CD4-positive, alpha-beta T cell treated with Interleukin-15 for 1 hour (primary cell): ENCODE measurements at places on chromosomes 12 and 14.
A peak's percentile ranks its signal among the peaks of the same experiment; 100 is the strongest.

DNA sequence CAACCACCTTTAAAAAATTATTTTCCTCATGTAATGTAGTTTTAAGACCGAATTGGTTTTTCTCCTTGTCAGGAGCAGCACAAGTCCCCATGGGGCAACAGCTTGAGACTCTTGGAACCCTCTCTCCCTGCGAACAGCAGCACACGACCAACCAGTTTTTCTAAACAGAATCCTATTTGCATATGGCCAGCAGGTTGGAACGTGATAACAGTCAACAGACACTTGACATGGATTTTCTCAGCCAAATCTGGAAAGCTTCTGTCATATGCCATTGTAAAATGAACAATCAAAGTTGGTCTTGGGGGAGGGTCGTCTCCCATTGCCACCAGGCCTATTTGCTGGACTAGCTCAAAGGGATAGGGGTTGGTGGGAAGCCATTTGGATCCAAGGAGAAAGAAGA lies 1915.0 kb upstream of the FLRT2 start:
- DNase-seq: no peak

GRCh38 chr12:72264548-72265175 lies 7.5 kb upstream of the TRHDE start:
- DNase-seq: no peak

GRCh38 chr12:32051511-32052211 lies 55.0 kb upstream of the BICD1 start:
- DNase-seq: peak; percentile 17

GRCh38 chr12:11016937-11017336 lies 5.5 kb downstream of the TAS2R19 start:
- no peak for DNase-seq

- DNase-seq: no peak
Observed at GRCh38 chr12:119809023-119809422, 68.1 kb downstream of the CIT start.

- no peak for DNase-seq
Observed at GRCh38 chr14:77052281-77053044, 24.0 kb upstream of the IRF2BPL start.

DNA sequence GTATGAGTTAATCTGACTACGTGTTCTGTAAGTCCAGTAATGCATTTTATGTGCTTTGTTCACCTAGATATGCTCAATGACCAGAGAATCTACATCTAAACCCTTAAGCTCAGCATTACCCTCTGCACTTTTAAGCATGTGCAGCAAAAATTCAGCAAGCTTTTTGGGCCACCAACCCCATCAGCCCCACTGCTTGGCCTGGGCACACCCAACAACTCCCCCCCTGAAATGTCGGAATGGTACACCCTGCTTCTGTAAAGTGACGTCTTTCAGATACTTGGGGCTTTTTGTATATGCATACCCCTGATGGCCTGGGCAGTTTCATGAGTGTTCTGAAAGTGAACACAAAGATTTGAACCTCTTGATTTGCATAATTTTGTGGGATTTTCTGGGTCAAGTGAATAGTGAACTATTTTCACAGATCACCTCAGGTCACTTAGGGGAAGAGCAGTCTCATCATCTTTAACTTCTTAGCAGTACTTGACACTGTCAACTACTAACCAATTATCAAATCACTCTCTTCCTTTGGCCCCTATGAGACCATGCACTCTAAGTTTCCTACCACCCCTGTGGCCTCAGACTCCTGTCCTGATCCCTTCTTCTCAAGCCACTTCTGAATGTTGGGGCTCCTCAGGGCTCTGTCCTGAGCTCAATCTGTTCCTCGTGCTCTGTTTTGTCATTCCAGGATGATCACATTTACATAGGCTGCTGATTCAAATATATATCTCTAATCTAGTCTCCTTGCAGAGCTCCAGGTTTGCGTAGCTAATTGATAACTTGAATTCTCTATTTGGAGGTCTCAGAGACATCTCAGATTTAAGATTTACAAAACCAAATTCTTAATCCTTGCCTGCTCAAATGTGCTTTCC lies 36.3 kb upstream of the PPM1A start:
- DNase-seq: no peak

- DNase-seq: no peak
Observed at GRCh38 chr14:70881549-70882177, 25.6 kb upstream of the PCNX1 start.

- DNase-seq: no peak
Observed at GRCh38 chr12:48514728-48515127, 10.7 kb upstream of the OR8S1 start.

GRCh38 chr14:85316701-85317410 lies 213.1 kb upstream of the FLRT2 start:
- no peak for DNase-seq

- no peak for DNase-seq
Observed at GRCh38 chr14:76701436-76701835, 59.8 kb upstream of the VASH1 start.

DNA sequence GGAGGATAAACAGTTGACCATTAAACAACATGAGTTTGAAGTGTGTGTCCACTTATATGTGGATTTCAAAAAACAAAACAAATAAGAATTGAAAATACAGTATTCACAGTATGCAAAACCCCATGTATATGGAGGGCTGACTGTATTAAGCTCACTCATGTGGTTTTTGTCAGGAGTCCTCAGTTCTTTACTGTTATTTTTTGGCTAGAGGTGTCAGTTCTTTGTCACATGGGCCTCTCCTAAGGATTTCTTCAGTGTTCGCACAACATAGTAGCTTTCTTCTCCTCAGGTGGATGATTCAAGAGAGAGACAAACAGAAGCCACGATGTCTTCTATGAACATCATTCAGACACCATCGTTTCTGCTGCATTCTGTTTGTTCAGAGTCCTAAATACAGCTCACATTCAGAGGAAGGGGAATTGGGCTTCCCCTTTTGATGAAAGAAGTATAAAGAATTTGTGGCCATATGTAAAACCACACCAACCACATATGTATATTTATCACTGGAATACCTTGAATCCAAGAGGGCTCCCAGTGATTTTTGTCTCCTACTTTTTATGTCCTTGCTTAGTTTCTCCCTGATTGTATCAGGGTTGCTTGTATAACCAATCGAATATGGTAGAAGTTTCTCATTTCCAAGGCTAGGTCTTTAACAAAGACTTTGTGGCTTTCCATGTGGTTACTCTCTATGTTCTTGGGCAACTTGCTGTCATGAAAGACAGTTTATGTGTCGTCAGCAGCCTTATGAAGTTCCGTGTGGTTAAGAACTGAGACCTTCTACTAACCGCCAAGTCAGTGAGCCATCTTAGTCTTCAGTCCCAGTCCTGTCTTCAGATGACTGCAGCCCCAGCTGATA lies 18.9 kb downstream of the MNAT1 start:
- DNase-seq: peak; percentile 61
